ENCODE measurements at places on chromosomes 2 and 18. TPM values are rescaled to one million over a fixed set of nuclear protein-coding genes. Genes with fewer than 3 reads are reported as not detected.

- no peak for DNase-seq
Observed at GRCh38 chr2:64262816-64263215, 118.6 kb upstream of the PELI1 start.

- no peak for DNase-seq
Observed at GRCh38 chr2:47601568-47601967, 181.4 kb upstream of the MSH6 start.

SEMA4F gene
- total RNA-seq: 7.1 TPM

NDC80 gene
- total RNA-seq: 47.0 TPM

Measured in HepG2 (cell line).